Regular cardiac myocyte (primary cell): ENCODE measurements at places on chromosomes 2 and 18. TPM values are rescaled to one million over a fixed set of nuclear protein-coding genes. Genes with fewer than 3 reads are reported as not detected.

The ANKRD62 gene
- under 0.01 TPM in 1 of 2 replicates, not detected in the other for total RNA-seq

The PPP1R1C gene
- 0.77 and 1.1 TPM in 2 replicates for total RNA-seq

The SERPINB13 gene
- total RNA-seq = not detected in 2 replicates

The CAPG gene
- total RNA-seq = 22.8 and 28.4 TPM in 2 replicates

The PROKR1 gene
- total RNA-seq = not detected in 2 replicates

The PPP4R3B gene
- 44.0 and 52.0 TPM in 2 replicates for total RNA-seq

The LBX2 gene
- 2.1 and 2.8 TPM in 2 replicates for total RNA-seq

The SP110 gene
- total RNA-seq = 3.9 and 6.5 TPM in 2 replicates

The INHBB gene
- total RNA-seq = 0.85 TPM in 1 of 2 replicates, not detected in the other
